Stimulated activated naive CD4-positive, alpha-beta T cell treated with Interleukin-2 at 50 U/mL for 16 hours (primary cell): ENCODE measurements at places on chromosomes 2 and 18.

- no peak for DNase-seq
These were observed 14.0 kb upstream of the PRKCE start for GRCh38 chr2:45637440-45637839.

GRCh38 chr18:48693006-48693405, 154.2 kb downstream of the CTIF start:
- DNase-seq: no peak

DNA sequence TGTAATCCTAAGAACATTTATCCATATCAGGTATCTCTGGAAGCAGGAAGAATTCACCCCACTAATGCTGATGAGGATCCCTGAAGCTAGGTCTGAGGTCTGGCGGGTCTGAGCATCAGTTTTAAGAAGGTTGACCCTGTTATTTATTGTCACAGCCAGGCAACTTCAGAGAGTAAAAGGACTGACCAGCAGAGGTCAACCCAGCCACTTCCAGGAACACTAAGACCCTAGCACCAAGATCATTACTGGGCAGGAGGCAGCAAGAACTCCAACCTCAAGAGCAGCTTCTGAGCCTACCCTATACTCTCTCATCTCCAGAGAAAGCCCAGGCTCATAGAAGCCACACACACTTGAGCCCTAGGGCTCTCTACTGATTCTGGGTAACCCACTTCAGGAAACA, 901.4 kb downstream of the DCDC2C start:
- no peak for DNase-seq

- DNase-seq: no peak
These were observed 18.1 kb upstream of the LYPD6B start for GRCh38 chr2:149020432-149020851.

- no peak for DNase-seq
These were observed 170.1 kb upstream of the HAAO start for GRCh38 chr2:42962508-42962953.

- DNase-seq: no peak
These were observed 578.1 kb upstream of the SYT4 start for GRCh38 chr18:43855376-43855775.
